Activated naive CD8-positive, alpha-beta T cell treated with anti-CD3 and anti-CD28 coated beads for 36 hours (primary cell): ENCODE measurements at places on chromosomes 1 and 21.

GRCh38 chr1:154970631-154971340, at the start of gene SHC1:
TSS of gene SHC1 (minus strand) at chr1:154970747. CDS start at chr1:154970526, 221 bp downstream.
- DNase-seq, result no peak

GRCh38 chr1:194959795-194960194, 1648.4 kb downstream of the KCNT2 start:
- no peak for DNase-seq

GRCh38 chr1:200693327-200693726, 23.6 kb upstream of the DDX59 start:
- no peak for DNase-seq

GRCh38 chr1:204544321-204544720, 28.1 kb downstream of the MDM4 start:
- DNase-seq, result no peak
